ENCODE measurements at places on chromosomes 7 and 10. TPM values are rescaled to one million over a fixed set of nuclear protein-coding genes. Genes with fewer than 3 reads are reported as not detected.

The TNS3 gene
- total RNA-seq = 198 TPM

The FXYD4 gene
- total RNA-seq = 109 TPM

The ACSM6 gene
- total RNA-seq = not detected

The GIMAP4 gene
- total RNA-seq = 61.4 TPM

The EGFR gene
- total RNA-seq = 61.3 TPM

The BUD23 gene
- 61.0 TPM for total RNA-seq

The FGL2 gene
- 96.9 TPM for total RNA-seq

The HIF1AN gene
- total RNA-seq = 40.6 TPM

DNA sequence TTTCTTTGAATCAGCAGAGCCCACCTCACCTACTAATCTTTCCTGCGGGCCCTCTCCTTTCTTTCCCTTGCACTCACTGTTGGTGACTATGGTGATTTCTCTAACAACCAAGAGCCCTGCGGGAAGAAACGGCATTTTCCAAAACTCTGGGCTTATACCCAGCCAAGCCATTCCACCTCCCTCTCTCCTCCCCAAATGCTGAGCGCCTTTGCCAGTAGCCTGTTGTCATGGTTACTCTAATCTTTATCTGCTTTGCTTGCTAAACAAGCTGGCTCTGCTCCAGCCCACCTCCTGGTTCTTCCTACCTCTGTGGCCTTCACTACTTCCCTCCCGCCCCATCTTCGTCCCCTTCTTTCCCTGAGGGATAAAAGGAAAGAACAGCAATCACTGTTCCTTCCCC is 86.7 kb downstream of the DGKI start:
- DNase-seq = no peak

GRCh38 chr10:128180843-128181242 is 54.6 kb upstream of the MKI67 start:
- DNase-seq = no peak

DNA sequence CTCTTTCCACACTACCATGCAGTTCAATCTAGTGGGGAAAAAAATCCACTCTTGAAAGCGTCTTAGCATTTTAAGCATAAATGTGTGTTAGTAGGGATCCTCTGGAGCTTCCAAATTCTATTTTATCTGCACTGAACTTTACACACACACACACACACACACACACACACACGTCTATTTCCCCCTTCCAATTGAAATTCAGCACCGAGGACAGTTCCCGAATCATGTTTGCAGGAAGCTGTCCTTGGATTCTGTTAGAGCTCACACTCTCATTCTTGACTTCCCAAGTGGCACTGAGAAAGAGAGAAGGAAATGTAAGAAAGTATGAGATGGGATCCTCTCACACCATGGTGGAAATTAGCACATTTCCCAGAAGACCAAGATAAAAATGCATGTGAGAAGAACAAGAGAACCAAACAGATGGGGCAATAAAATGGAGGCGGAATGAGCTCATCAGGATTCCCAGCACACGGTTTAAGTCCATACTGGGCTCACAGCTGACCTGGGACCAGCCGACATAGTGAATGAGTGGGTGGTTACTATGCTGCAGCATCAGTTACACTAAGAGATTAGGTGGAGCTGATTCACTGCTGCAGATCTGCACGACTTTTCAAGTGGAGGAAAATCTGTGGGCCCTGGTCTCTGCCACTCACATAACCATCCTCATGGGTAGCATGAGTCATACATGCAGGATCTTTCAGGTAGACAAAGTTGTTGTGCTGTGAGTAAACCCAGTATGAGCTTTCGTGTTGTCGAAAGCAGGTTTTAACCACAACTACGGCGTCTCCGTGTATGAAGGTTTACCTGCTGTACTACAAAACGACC is 3.3 kb upstream of the NPTX2 start:
- DNase-seq = no peak

DNA sequence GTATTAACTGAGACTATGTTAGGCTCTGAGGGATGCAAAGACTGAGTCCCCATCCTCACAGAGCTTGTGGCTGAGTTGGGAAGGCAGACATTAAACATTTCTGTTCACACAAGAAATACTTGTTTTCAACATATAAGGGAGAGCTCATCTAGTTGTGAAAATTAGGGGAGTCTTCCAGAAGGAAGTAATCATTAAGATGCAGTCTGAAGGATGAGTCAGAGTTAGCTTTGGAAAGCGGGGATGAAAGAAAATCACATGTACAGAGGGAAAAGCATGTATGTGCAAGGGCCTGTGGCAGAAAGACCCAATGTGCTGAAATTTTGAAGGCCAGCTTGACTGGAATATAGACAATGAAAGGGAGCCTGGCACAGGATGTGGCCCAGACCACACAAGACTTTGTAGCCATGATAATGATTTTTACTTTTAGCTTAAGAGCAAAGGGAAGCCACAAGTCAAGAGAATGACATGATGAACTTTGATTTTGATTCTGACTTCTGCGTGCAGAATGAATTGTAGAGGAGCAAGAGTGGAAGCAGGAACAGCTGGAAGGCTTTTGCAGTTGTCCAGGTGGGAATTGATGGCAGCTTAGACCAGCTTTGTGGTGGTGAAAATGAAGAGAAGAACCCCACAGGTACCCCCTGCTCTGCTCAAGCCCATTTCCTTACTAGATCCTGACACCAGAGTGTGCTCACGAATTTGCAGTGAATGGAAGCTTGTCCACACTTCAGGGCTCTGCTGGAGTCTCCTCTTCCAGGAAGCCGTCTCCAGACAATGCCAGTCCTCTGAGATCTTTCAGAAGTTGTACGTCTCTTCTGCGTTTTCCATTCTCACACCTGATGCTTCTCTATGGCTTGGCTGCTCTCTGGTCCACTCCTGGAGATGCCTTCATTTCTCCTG is 115.6 kb downstream of the ATXN7L1 start:
- no peak for DNase-seq

DNA sequence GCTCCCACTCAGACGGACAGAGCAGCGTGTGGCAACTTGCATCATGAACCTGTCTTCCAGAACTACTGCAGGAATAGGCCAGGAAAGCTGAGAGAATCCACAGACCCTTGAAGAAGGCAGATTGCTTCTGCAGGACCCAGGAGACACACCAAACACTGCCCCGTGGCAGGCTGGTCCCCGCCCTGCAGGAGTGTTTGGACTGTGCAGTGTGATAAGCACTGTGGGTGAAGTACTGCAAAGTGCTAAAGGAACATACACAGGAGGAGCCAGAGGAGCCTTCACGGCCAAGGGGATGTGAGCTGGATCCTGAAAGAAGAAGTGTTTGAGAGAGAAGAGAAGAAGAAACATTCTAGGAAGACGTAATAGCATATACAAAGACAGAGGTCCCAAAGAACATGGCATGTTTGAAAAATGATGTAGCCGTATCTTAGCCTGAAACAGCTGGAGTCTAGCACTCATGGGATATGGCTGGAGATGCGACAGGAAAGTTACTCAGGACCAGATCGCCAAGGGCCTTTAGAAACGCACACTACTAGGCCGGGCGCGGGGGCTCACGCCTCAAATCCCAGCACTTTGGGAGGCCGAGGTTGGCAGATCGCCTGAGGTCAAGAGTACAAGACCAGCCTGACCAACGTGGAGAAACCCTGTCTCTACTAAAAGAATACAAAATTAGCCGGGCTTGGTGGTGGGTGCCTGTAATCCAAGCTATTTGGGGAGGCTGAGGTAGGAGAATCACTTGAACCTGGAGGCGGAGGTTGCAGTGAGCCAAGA is 96.9 kb upstream of the RHEB start:
- no peak for DNase-seq

DNA sequence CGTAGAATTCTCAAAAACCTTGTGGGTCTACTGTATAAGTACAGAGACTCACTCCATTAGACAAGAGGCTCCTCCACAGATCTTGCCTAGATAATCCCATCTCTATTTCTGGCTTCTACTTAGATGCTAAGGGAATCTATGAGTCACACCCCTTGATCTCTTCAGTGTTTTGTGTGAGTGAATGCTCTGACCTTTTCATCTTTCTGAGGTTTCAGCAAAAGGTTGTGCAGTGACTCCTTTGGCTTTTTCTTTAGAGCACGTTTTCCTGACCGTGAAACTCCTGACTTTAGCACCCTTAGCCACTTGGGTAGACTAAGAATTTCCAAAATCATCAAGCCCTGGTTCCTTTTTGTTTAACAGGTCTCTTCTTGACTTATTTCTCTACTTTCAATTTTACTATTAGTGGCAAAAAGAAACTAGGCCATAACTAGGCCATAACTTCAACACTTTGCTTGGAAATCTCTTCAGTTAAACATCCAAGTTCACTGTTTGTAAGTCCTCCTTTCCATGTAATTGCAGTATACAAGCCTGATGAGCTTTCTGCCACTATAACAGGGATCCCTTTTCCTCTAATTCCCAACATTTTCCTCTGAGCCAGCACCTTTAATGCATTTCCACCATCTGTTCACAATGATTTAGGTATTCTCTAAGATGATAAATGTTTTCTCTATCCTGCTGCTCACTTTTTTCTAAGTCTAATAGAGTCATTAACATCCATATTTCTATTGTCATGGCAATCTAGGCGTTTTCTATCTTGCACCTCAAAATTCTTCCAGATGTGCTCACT is 19.4 kb downstream of the COPG2 start:
- DNase-seq = no peak

- no peak for DNase-seq
These were observed 76.3 kb upstream of the ABCB5 start for GRCh38 chr7:20539201-20539600.

DNA sequence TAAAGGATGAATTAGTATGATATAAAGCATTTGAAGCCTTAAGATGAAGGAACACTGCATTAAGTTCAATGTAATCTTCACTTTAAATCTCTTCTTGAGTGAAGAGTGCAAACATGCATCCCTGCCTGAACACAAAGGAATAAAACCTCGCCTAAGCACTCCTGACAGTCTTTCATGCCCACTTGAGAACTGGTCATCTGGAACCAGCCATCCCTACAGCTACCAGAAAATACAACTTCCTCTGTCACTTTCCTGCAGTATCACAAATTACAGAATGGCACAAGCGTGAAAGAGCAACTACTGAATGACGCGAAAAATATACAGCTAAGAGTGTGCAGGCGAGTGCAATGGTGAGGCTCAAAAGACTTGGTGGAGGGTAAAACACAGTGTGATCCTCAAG is 1079.9 kb downstream of the CNTNAP2 start:
- DNase-seq = no peak

DNA sequence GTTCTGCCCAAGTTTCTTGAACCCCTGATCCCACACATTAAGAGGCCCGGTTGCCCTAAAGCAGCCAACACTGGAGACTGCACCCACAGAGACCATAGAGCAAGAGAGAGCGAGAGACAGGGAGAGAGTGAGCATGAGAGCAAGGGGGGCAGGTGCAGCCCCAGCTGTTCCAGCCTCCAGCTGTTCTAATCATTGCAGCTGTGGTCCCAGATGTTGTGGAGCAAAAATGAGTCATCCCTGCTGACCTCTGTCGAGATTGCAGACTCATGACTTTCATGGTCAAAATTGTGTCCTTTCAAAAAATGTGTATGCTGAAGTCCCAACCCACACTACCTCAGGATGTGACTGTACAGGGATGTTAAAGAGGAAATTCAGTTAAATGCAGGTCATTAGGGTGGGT is 143.9 kb upstream of the FRMD4A start:
- DNase-seq = no peak

DNA sequence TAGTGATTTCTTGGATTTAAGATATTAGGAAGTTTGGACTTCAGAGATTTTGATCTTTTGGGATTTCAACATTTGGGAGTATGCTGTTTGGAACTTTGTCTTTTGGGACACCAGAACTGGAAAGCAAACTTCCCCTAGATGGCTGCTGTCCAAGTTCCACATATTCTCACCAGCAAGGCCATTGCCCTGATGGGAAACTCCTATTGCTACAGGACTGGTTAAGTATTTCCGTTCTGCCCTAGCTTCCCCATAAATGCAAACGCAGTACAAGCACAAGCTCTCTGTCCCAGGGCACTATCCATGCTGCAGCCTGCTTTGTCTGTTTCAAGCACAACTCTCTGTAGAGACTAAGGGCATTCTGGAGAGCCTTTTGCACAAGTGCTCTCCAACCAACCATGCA is 79.3 kb upstream of the SLC25A13 start:
- no peak for DNase-seq

GRCh38 chr7:140165422-140165821 is 11.4 kb downstream of the KDM7A start:
- DNase-seq = no peak

DNA sequence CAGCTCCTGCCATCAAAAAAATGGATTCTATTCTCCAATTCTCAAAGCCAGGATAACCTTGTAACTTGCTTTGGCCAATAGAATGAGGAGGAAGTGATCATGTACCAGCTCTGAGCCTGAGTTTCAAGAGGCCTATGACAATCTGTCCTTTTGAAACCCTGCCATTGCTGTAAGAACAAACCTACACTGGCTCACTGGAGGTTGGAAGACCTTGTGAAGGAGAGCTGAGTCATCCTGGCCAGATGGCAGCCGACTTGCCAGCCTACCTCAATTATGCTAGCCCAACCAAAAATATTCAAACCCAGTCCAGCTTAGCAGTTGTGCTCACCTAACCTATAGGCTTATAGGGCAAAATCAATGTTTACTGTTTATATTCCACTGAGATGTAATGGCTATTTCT is 93.0 kb downstream of the HGF start:
- DNase-seq = no peak

GRCh38 chr10:34205452-34205851 is 609.6 kb downstream of the PARD3 start:
- no peak for DNase-seq

DNA sequence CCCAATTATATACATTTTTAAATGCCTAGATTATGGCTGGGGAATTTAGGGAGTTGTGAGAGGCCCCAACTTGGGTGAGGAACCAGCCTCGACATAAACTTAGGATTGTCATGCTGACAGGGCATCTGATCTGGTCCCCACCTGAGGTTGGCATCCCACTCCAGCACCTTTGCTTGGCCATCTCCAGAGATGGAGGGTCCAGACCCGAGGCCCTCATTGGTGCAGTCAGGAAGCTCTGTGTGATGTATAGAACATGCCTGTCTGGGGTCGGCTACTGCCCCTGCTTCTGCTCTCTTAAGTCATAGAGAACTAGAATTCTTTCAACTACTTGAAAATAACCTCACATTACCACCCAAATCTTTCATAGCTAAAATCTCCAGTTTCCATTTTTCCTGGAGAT is 153.8 kb downstream of the NRF1 start:
- no peak for DNase-seq

- DNase-seq = peak; percentile 61
These were observed 89.1 kb downstream of the GFRA1 start for GRCh38 chr10:116183733-116184511.

DNA sequence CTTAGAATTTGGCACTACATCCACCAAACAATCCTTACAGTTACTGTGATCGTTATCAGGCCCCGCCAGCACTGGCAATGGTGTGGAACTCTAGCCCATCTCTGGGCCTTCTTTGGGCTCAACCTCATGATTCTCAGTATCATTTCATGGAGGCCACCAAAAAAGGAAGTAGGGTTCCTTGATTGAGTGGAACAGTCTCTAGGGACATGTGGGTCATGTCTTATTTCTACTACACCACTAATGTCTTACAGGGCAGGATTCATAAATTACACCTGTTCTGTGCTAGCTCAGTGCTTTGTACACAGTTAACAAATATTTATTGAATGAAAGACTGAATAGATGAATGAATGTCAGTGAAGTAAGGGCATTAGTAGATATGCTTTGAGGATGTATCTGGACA is 53.9 kb downstream of the AP3M1 start:
- DNase-seq = no peak

Measured in kidney (tissue), 22 donors.